ENCODE measurements at places on chromosomes 2 and 18. TPM values are rescaled to one million over a fixed set of nuclear protein-coding genes. Genes with fewer than 3 reads are reported as not detected.

The STON1 gene
- total RNA-seq = 9.5 TPM

The UGT1A3 gene
- total RNA-seq = not detected

The CHST9 gene
- total RNA-seq = 1.3 TPM

DNA sequence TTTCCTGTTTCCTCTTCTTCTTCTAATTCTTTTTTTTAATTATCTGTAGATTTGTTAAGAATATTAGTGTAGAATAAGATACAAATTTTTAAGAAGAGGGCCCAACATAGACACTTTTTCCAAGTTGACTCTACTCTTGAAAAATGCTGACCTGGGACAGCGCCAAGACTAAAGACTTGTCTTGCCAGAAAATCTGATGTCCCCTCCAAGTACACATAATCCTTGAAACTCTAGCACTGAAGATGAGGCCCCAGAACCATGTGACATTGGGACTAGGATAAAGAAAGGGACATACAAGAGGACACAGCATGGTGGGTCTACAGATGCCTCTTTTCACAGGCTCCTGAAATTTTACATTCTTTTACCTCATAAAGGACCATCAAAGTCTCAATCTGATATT, 271.6 kb upstream of the SESTD1 start:
- H3K27me3 ChIP-seq = no peaks in the 10 kb centered on the region
- no peak overlapping the region for H3K27ac ChIP-seq
- no peaks in the 10 kb centered on the region for H3K36me3 ChIP-seq
- DNase-seq = peak; percentile 2

GRCh38 chr2:127101048-127101611, 5.8 kb downstream of the BIN1 start:
- DNase-seq = no peak
- no peak overlapping the region for H3K27ac ChIP-seq
- no peaks in the 10 kb centered on the region for H3K27me3 ChIP-seq
- peaks cover 24% of the 10 kb centered on the region for H3K4me1 ChIP-seq

DNA sequence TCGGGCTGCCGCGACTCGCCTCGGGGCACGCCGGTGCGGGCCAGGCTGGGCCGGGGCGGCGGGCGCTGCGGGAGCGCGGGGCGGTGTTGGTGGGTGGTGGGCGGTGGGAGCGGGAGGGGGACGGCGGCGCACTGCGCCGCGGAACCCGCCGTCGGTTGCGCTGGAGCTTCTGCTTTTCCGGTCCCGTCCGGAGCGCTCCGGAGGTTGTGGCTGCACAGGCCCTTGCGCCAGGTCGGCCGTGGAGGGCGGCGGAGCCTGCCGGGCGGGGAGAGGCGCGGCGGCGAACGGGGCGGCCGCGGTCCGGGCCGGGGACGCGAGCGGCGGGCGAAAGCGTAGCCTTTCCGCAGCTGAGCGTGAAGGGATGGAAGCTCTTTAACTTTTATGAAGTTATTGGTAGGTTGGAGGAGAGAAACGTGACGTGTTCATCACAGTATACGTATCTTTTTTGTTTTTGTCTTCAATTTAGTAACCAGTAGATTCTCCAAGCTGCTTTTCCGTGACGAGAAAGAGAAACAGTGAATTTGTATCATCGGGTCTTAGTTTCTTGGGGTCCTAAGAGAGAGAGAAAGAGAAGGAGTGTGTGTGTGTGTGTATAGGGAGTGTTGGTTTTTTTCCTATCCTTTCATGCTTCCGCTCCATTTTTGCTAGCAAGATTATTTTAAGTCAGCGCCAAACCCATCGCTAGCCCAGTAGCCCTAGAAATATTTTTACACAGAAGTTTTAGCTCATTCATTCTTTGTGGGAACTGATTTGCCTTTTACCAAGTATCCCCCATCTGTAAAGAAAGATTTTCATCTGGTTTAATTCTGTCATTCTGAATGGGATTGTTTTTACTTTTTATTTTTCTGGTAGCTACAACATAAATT, 535 bp downstream of the ATG4B start:
- no peaks in the 10 kb centered on the region for H3K27me3 ChIP-seq
- H3K27ac ChIP-seq = peak overlapping the region; percentile 99
- peaks cover 4% of the 10 kb centered on the region for H3K36me3 ChIP-seq
- no peak for DNase-seq
- H3K4me3 ChIP-seq = peak overlapping the region; percentile 95

GRCh38 chr2:54845094-54845493, 121.6 kb downstream of the EML6 start:
- no peaks in the 10 kb centered on the region for H3K36me3 ChIP-seq
- H3K27ac ChIP-seq = no peak overlapping the region
- no peak overlapping the region for H3K4me3 ChIP-seq
- no peaks in the 10 kb centered on the region for H3K27me3 ChIP-seq
- no peak for DNase-seq

DNA sequence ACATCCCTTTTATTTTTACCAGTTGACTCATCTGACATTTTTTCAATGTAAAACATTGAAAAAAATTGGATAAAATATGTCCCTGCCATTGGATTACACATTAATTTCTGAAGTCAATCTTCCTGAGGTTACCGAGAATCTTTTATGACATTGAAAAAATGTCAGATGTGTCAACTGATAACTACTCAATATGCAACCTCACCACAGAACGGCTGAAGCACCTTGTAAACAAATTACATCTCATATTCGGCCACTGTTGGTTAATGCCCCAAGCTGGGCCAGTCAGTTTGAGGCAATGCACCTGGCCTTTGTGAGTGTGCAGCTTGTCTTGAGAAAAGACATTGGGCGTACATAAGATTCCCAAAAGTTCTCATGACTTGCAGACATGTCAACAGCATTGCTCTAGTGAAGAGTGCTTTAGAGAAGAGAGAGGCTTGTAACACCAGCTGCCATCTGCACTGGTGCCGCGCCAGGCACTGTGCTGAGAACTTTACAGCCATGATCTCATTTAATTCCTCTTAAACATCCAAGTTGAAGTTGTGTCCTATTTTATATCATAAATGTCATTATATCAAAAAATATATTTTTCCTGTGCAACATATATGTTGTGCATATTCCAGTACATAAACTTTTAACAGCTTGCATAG, 112.7 kb upstream of the SLC35G4 start:
- H3K36me3 ChIP-seq = no peaks in the 10 kb centered on the region
- DNase-seq = no peak
- H3K27me3 ChIP-seq = no peaks in the 10 kb centered on the region
- peaks cover 22% of the 10 kb centered on the region for H3K4me1 ChIP-seq
- H3K4me3 ChIP-seq = no peak overlapping the region
- H3K27ac ChIP-seq = no peak overlapping the region

DNA sequence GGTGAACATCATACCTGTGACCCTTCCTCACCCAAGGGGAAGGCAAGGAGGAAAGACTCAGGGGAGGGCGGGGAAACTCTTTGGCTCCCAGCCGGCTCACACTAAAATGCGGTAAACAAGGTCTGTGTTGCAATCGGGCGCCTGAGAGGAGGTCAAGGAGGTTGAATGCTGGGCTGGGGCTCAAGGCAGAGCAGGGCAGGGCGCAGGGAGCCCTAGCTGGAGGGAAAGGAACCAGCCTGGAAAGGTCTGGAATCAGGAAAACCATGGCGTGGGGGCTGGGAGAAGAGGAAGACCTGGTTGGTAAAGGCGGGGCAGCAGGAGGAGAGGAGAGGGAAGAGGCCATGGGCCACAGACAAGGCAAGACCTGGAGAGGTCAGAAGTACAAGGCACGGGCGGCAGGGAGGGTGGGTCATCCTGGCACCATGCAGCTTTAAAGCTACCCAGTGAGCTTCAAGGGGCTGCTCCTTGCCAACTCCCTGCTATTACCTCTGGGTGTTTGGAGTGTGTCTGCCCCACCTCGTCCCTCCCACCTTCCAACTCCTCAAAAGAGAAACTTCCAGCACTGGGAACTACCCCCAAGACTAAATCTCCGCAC, 4.8 kb upstream of the TMEM37 start:
- H3K4me1 ChIP-seq = peaks cover 4% of the 10 kb centered on the region
- no peak overlapping the region for H3K27ac ChIP-seq
- no peaks in the 10 kb centered on the region for H3K36me3 ChIP-seq
- H3K27me3 ChIP-seq = peaks cover 25% of the 10 kb centered on the region
- DNase-seq = no peak

DNA sequence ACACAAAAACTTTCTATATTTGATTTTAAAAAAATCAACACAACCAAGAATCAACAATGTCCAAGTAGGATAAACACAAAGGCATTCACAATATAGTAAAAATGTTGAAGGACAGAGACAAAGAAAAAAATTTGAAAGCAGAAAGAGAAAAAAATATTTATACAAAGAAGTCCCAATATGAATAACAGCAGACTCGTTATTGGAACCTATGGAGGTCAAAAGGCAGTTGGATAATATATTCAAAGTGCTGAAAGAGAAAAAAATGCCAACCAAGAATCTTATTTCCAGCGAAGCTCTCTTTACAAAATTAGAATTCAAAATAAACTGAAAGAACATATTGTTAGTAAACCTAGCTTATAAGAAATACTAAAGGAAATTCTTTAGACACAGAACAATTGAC, 859.5 kb downstream of the LRP1B start:
- no peaks in the 10 kb centered on the region for H3K27me3 ChIP-seq
- H3K4me3 ChIP-seq = no peak overlapping the region
- H3K27ac ChIP-seq = no peak overlapping the region
- no peaks in the 10 kb centered on the region for H3K4me1 ChIP-seq
- H3K36me3 ChIP-seq = no peaks in the 10 kb centered on the region

- no peaks in the 10 kb centered on the region for H3K36me3 ChIP-seq
- DNase-seq = no peak
- H3K27ac ChIP-seq = no peak overlapping the region
Measured at GRCh38 chr2:34997779-34998178, 1357.8 kb upstream of the CRIM1 start.

- H3K4me3 ChIP-seq = no peak overlapping the region
- DNase-seq = no peak
- no peaks in the 10 kb centered on the region for H3K36me3 ChIP-seq
- no peaks in the 10 kb centered on the region for H3K4me1 ChIP-seq
Measured at GRCh38 chr2:23005469-23005868, 379.5 kb upstream of the KLHL29 start.

GRCh38 chr18:77081390-77081778, 51.2 kb downstream of the MBP start:
- no peak overlapping the region for H3K4me3 ChIP-seq
- peaks cover 26% of the 10 kb centered on the region for H3K4me1 ChIP-seq
- peak; percentile 93 for DNase-seq
- no peaks in the 10 kb centered on the region for H3K27me3 ChIP-seq

DNA sequence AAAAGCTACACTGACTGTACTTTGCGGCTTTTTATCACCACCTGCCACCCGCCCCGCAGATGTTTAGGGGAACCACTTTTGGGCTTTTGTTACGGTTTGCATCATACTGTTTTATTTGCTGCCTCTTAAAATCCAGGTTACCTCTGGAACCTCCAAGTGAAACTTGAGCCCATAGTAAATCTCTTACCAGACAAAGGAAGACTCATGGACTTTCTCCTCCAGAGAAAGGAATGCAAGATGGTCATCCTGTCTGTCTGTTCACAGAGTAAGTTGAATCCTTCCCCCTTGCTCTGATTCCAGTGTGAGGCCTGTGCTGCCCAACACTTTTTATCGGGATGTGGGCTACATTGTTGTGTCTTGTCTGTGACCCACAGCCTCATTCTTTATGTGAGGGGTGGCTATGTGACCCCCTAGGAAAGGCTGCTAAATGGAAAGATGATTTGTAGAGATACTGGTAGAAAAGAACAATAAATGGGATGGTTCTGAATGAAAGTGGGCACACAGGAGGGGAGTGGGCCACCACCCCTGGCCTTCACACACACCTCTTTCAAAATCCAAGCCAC, 23.3 kb downstream of the RMC1 start:
- no peak overlapping the region for H3K4me3 ChIP-seq
- no peaks in the 10 kb centered on the region for H3K27me3 ChIP-seq

- H3K27me3 ChIP-seq = no peaks in the 10 kb centered on the region
- DNase-seq = no peak
Measured at GRCh38 chr2:223787358-223787757, 50.0 kb downstream of the AP1S3 start.

DNA sequence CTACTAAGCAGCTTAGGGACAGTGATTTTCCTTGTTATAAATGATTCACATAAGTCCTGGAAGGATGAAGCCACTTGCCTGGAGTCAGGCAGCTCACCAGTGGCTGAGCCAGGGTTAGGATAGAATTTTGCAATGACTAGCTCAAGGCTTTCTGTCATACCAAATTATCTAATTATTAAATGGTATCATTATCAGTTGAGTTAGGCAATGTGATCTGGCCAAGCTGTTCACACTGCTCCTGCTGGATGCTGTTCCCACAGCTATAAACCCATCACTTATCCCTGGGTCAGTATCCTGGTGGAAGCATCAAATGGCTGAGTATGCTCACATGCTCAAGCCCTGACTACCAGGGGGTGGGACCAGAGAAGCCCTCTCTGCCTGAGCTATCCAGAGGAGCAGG, 235.2 kb downstream of the MTX2 start:
- H3K4me3 ChIP-seq = no peak overlapping the region
- no peaks in the 10 kb centered on the region for H3K36me3 ChIP-seq
- H3K4me1 ChIP-seq = no peaks in the 10 kb centered on the region
- H3K27ac ChIP-seq = no peak overlapping the region
- no peaks in the 10 kb centered on the region for H3K27me3 ChIP-seq
- no peak for DNase-seq

DNA sequence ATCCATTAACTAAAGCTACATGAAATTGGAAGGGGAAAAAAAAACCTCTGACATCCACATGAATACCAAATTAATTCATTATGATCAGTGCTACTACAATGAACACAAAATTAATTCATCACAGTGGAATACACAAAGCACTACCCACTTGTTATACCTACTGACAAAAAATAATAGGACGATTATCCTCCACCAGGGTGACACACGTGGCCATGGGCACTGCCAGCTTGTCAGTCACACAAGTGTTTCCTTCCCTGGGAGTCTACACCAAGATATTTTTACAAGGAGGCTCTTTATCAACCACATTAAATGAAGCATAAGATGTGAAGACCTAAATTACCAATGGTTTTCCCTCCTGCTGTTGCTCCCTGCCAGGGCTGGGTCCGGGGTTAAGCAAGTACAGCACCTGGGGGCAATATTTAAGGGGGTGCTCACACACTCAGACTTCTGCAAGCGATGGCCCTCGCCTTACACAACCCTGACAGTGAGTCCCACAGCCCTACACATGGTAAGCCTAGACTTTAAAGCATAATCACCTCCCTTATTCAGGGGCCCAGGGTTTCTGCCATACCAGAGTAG, 90.1 kb downstream of the TCF4 start:
- no peak overlapping the region for H3K4me3 ChIP-seq
- H3K36me3 ChIP-seq = no peaks in the 10 kb centered on the region
- no peak overlapping the region for H3K27ac ChIP-seq
- no peaks in the 10 kb centered on the region for H3K27me3 ChIP-seq

GRCh38 chr2:178521304-178522150, 41.3 kb downstream of the PLEKHA3 start:
- H3K4me1 ChIP-seq = peaks cover 3% of the 10 kb centered on the region
- peaks cover 3% of the 10 kb centered on the region for H3K36me3 ChIP-seq
- DNase-seq = no peak

- no peak overlapping the region for H3K27ac ChIP-seq
- H3K27me3 ChIP-seq = no peaks in the 10 kb centered on the region
- no peak overlapping the region for H3K4me3 ChIP-seq
Measured at GRCh38 chr18:23548275-23548674, 38.0 kb downstream of the NPC1 start.
